Stimulated activated CD4-positive, alpha-beta T cell treated with anti-CD3 and anti-CD28 coated beads, Interleukin-12 subunit alpha, Interleukin-12 subunit beta, amount 100 ng/mL, for 48 hours (primary cell): ENCODE measurements at places on chromosomes 6 and 20.

DNA sequence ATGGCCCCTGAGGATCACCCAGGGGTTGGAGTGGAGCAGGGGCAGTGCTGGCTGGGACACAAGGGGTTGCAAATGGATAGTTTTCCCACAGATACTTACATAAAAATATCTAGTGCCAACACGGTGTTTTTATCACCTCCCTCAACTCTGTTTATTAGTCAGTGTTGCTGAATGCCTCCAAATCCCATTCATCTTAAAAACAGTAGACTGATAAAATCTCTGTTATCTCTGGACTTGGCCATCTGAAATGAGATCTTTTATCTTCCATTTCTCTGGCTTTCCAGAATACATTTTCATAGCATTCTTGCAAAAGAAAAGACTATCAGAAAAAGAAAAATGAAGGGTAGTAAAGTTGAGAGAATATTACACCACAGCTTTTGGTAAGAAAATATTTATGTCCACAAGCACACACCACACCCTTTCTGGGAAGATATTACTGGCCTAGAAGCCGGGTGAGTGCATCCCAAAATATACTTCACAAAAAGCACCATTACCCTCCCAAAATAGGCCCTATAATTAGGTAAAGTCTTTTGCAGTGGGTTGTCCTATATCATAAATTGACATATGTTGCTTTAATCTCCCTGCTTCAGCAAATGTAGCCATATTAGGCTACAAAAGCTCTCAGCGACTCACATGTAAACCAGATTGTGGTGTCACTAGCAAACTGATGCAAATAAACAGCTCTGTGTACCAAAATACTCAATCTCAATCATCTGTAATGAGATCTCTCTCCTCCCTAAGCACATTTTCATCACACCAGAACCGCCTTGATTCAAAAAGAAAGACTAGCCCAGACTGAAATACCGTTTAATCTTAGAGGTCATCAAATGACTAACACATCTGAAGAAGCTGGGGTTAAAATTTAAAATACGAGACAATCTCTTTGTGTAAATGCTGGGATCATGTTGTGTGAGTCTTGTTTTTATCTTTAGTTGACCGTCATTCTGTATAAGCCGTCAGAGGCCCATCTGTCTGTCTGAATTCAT lies 96.7 kb downstream of the FYN start:
- no peak for DNase-seq

GRCh38 chr6:118523216-118523615 lies 24.9 kb upstream of the PLN start:
- DNase-seq: no peak

DNA sequence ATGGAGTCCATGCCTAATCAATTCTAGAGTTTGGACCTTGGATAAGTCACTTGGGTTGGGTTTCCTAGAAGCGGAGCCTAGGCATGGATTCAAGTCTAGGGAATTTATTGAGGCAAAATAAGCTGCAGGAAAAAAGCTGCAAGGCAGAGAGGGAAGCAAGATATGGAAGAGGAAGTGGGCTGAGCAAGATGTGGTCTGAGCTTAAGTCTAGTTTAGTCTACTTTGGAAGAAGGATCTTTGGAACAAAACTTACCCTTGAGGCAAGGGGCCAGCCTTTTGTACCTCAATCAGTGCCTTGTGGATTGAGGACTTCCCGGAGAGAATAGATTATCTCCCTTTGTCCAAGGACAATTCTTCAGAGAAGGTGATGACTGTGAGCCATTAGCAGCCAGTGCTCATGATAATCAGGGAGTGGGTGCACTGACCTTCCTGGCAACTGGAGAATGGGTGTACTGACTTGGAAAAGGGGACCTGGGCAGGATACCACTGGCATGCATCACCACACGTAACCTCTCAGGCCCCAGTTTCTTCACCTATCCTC lies 10.9 kb downstream of the ZSCAN9 start:
- no peak for DNase-seq

GRCh38 chr20:45052698-45053429 lies 48.1 kb downstream of the KCNS1 start:
- no peak for DNase-seq

GRCh38 chr20:32569380-32570305 lies 15.5 kb downstream of the NOL4L start:
- no peak for DNase-seq

- no peak for DNase-seq
These were observed 350.1 kb upstream of the TSHZ2 start for GRCh38 chr20:52622081-52622480.

GRCh38 chr6:149164199-149164750 lies 153.2 kb upstream of the TAB2 start:
- DNase-seq: no peak

- no peak for DNase-seq
These were observed 47.2 kb upstream of the NCOA3 start for GRCh38 chr20:47454298-47455132.

DNA sequence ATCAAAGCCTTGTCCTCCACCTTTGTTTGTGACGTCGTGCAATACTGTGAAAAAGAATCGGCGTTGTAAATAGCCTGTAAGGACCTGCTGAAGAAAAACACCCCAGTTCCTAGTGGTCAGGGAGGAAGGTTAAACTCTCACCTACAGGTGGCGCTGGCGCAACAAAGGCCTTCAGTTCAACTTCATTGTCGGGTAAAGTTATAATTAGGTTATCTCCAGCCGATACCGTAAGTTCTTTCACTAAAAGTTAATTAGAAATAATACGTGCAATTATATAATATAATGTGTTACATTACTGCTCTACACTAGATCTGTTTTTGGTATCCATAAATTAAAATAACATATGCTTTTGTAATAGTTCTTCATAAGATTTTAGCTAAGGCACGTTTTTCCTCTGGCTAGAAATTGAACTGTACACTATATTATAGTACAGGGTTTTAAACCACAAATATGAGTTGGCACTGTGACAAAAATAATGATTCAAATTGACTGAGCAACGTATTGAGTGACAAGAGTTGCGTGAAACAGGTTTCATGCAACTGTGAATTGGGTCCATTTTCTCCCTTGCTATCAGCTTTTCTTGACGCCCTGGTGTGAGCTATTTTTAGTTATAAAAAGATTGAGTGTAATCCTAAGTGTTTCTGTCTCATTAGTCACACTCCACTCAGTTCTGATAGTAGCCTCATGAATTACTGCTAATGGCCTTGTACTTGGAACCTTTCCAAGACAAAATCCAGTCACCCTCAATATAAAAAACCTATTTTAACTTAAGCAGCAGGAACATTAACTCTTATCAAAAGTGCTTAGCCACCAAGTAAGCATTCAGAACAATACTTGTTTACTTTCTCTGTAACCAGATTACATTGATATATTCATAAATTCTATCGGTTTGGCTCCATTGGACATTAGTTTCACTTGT lies 62.3 kb downstream of the KIAA0319 start:
- peak; percentile 64 for DNase-seq

DNA sequence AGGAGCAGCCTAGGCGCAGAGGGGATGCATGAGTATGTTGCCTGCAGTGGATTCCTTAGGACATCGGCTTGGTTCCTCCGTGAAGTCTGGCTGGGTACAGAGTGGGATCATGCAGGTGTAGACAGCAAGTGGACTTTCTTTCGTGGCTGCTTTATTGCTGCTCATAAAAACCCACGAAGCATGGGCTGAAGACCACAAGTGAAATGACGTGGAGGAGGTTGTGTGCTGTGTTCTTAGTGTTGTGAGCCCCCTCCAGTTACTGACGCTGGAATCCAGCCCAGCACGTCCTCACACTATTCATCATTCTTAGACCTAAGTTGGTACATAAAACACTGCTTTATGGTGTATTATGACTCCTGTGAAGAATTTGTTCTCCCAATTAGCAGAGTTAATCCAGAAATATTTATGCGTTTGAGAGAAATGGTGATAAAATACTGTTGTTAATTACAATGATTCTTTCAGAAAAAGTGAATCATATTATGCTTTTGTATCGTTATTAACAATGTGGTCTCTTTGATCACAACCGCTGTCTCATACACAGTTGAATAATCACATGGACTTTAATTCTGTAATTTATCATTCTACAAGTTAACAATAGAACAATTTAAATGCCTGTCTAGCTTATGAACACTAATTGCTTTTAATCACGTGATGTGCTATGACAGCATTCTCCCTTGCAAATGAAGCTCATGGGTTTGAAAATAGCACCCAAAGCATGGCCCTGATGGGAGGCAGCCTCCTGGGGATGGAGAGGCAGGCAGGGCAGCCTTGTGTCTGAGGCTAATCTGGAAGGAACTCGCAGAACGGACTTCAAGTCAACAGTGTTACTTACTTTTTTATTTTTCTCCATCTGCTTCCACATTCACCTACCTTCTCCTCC lies 233.9 kb upstream of the SYNDIG1 start:
- DNase-seq: no peak

DNA sequence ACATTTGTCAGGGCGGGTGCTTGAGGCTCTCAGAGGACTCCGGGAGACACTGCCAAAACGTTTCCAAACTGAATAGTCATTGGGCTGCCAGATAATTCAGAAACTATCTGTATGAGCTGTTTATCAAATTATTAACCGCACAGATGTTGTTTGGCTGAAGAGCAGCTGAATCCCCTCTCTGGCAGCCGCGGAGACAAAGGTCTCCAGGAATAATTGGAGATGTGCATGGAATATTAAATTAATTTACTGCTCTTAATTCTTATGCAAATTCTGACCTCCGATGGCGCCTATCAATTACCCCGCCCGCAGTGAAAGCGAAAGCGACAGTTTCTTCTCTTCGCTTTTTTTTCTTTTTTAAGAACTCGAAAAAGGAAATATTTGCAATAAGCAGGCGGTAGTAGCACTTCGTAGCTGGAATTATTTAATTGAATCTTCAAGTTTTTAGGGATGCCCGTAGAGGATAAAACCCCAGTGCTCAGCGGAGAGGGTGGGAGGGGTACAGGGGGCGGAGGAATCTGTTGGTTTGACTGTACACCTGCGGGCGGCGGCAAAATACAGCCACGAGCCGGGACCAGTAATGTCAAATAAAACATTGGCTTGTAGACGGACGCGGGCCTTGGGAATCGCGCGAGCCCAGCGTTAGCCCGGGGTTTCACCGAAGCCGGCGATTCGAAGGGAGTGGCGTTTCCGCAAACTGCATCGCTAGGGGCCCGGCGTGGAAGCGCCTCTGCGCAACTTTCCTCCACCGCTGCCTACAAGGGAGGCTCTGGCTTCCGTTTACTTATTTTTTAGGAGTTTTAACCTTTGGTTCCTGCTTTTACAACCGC lies 6.2 kb downstream of the LINC00237 start:
- DNase-seq: no peak

DNA sequence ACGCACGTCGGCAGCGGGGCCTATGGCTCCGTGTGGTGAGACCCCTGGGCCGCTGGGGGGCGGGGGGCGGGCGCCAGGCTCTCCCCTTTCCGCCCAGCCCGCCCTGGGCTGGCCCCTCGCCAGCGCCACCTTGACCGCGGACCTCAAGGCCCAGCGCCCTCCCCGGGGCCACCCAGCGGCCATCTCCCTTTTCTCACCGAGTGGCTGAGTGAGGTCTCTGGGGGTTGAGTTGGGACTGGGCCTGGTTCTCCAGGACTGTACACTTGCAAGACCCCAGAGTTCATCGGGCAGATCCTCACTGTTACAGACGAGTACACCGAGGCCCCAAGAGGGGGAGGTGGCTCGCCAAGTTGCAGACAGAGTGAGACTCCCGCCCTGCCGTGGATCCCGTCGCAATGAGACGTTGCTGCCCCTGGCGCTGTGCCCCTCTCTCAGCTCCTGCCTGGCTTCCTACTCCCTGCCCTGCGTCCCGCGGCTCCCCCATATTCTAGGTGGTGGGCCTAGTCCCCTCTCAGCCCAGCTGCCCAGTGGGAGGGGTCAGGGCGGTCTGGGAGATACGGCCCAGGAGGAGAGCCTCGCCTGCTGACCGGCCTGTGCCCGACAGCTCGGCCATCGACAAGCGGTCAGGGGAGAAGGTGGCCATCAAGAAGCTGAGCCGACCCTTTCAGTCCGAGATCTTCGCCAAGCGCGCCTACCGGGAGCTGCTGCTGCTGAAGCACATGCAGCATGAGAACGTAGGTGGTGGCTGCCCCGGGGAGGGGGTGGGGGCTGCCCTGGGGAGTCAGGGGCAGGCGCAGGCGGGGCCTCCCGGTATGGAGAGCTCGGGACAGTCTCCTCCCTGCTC lies 576 bp downstream of the MAPK13 start:
- peak; percentile 59 for DNase-seq

GRCh38 chr6:7156643-7157278 lies 49.0 kb downstream of the RREB1 start:
- no peak for DNase-seq

- no peak for DNase-seq
These were observed 5.7 kb downstream of the ELOVL4 start for GRCh38 chr6:79941489-79942151.

DNA sequence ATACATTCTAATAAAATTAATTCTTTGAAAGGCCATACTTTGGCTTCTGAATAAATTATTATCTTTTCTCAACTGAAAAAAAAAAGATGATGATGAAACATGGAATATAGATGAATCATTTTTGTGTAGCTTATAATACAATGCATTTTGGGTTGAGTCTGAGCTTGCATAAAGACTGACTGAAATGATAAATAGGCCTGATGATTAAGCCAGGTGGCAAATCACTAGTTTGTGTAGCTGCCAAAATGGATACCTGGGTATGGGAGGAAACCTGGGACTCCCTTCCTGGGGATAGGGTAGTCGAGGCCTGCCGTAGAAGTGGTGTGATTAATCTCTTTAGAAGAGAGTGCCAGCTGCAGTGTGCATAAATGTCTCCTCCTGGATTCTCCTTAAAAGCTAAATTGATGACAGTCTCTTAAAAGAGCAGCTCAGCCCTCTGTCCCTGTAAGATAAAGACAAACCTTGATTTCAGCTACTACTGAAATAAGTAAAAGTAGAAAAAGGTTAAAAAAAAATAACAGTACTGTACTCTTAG lies 275.1 kb downstream of the GRIK2 start:
- DNase-seq: no peak

DNA sequence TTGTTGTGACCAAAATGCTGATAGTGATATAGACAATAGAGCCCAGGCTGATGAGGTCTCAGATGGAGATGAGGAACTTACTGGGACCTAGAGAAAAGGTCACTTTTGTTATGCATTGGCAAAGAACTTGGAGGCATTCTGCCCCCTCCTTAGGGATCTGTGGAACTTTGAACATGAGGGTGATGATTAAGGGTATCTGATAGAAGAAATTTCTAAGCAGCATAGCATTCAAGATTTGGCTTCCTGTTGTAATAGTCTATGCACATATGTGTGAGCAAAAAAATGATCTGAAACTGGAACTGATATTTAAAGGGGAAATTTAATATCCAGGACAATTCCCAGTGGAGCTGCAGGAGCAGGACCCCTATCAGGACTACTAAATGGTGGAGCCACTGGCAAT lies 17.1 kb downstream of the HLA-A start:
- no peak for DNase-seq

GRCh38 chr6:20757761-20758160 lies 223.5 kb downstream of the CDKAL1 start:
- DNase-seq: no peak

GRCh38 chr6:31110825-31111582 lies 1.4 kb downstream of the C6orf15 start:
- DNase-seq: no peak
